ENCODE measurements at places on chromosomes 6 and 20.

GRCh38 chr6:116008470-116009243, 52.0 kb downstream of the FRK start:
- no peak for DNase-seq

GRCh38 chr6:17987447-17987696, at the start of gene KIF13A:
Gene KIF13A (minus strand): TSS chr6:17987635. CDS start chr6:17987463, 172 bp downstream.
- no peak for DNase-seq

- DNase-seq = no peak
Measured at GRCh38 chr6:50128420-50129005, 78.8 kb upstream of the DEFB112 start.

- DNase-seq = no peak
Measured at GRCh38 chr6:132504757-132505156, 8.2 kb downstream of the STX7 start.

DNA sequence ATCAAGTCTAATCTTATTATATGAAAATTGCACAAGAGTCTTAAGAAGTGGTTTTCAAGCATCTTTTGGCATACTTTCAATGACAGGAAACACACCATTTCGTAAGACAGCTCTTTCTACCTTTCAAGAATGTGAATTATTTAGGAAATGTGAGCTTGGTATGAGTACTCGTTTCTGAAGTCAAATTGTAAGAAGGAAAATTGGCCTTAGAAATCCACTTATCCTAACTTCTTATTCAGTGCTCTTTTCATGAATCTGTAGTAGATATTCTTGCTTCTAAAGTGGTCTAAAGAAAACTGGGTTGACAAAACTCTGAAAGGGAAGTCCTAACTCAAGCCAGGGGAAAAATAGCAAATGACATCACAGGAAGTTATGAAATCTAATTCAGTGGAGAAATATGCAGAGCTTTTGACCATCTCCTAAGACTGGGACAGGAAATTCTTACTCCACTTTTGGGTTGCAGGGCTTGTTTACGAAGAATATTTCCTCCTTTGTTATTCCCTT, 38.5 kb upstream of the OGFRL1 start:
- no peak for DNase-seq

DNA sequence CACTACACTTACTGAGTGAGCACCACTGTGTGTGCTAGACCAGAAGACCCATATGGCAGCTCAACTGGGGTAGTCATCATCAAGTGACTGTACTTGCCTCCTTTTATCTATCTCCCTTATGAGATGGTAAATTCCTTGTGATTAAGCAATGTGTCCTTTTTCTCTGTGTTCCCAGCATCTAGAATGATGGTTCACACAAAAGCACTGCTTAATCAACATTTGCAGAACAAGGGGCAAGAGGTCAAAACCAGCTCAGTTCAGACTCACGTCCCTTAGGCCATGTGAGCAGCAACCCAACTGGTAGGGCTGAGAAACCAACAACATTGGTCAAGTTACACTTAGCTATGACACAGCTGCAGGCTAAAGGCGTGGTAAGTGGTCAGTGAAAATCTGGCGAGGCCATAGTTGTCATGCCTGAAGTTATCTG, 10.0 kb downstream of the TRAM2 start:
- no peak for DNase-seq

GRCh38 chr20:12331236-12331635, 413.5 kb downstream of the BTBD3 start:
- DNase-seq = no peak

DNA sequence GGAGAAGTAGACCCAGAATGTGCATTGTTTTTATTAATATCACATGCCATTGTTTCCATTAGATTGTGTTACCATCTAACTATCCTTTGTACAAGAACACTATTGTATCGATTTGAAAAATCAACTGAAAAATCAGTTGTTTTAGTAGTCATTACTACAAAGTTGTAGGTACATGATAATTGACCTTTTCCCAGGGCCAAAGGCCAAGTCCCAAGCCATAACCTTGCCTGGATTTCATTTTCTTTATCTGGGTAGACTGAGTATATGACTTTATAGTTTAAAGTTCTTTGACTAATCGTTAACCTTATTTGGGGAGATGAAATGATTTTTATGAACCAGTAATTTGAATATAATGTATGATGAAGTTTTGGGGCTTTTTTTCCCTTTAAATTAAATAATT, 79.0 kb upstream of the C20orf144 start:
- no peak for DNase-seq
